ENCODE measurements at places on chromosomes 12 and 14.

- DNase-seq = no peak
These were observed 71.6 kb downstream of the FGD4 start for GRCh38 chr12:32470936-32471470.

GRCh38 chr14:37655418-37655817 is 60.0 kb downstream of the TTC6 start:
- no peak for DNase-seq

DNA sequence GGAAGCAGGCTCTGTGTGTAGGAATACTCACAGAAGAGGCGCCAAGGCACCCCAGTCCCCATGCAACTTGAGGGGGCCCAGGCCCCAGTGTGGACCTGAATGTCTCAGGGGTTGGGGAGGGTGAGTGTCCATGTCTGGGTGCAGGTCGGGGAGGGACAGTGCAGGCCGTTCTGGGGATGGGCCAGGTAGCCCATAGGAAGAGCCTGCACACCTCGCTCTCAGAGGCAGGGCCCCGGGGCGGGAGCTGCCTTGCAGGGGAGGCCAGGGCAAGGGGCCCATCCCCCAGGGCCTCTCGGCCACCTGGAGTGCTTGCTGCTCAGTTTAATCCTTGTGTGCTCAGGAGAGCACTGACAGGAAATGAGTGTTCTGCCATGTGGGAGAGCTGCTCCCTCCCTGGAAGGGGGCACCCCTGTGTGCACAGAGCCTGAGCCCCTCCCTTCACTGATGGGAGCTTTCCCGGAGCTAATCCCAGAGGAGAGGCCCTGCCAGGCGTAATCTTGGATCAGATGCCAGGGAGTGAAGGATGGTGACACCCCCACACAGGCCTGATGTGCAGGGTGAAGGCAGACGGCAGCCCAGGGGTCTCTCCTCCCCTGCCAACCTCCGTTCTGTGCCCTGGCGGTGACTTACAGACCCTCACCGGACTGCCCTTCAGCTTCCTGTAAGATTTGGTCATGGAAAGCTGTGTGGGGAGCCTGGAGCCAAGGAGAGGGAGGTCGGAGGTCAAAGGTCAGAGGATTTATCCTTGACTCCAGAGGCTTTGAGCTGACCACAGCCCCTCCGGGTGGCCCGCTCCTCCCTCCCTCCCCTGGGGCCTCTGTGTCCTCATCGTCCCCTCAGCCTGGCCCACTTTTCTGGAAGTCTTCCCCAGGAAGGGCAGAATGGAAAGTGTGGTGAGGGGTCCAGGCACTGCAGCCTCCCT is 24.4 kb upstream of the FBRSL1 start:
- no peak for DNase-seq

GRCh38 chr14:67173719-67174118 is 15.5 kb upstream of the GARIN2 start:
- DNase-seq = no peak

DNA sequence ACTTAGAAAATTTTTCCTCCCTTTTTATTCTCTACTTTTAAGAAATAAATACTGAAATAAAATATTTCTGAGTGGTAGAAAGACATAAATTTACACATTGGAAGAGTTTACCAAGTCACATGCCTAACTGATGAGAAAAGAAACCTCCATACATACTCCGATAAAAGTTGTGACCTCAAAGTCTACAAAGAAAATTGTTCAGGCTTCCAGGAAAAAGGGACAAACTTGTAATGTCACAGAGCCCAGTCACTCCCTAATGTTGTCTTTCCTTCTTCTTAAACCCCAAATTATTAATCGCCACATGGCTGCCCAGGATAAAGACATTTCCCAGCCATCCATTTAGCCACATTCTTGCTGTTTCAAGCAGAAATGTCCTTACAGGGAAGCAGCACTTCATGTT is 455.3 kb downstream of the MDGA2 start:
- no peak for DNase-seq

DNA sequence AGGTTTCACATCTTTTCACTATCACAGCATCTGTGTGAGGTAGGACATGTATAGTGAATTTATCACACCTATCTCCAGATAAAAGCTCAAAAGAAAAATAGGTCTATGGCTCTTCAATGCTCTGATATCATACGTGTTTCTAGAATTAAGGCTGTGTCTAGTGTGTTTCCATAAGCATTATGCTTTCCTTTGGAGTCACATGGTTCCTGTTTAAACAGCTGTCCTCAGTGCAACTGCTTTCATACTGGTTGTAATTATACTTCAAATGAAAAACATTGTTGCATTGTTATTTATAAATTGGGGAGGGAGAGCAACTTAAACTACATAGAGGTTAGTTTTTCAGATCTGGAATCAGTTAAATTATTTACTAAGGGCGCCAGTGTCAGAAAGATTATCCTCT is 151.6 kb downstream of the SYT1 start:
- no peak for DNase-seq

GRCh38 chr12:356276-356988 is 32.7 kb downstream of the KDM5A start:
- no peak for DNase-seq

All from cortex of kidney (tissue), 1 donor.